ENCODE measurements at places on chromosomes 4 and X. TPM values are rescaled to one million over a fixed set of nuclear protein-coding genes. Genes with fewer than 3 reads are reported as not detected.

The FGFBP2 gene
- total RNA-seq = 1.2 TPM

The GAGE13 gene
- not detected for total RNA-seq

The POLR2B gene
- 73.0 TPM for total RNA-seq

DNA sequence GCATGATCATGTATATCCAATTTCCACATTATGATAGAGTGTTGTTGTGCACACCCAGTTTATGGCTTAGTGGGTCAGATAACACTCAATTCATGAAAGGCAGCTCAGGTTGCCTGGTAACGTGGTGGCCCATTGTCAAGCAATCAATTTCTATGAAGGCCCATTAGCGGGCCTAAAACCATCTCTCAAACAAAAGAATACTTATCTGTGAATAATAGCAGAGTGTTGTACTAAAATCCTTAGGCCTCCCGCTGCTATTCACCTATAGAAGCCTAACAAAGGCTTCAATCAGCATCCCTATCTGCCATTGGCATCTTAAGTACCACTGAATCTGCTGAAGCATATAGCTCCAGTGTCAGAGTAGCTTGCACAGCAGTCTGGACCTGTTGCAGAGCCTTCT, 849.6 kb upstream of the POU3F4 start:
- DNase-seq = no peak
- no peaks in the 10 kb centered on the region for H3K27me3 ChIP-seq
- no peaks in the 10 kb centered on the region for H3K4me1 ChIP-seq
- H3K4me3 ChIP-seq = no peak overlapping the region

- H3K36me3 ChIP-seq = no peaks in the 10 kb centered on the region
- DNase-seq = no peak
- H3K4me3 ChIP-seq = no peak overlapping the region
- H3K4me1 ChIP-seq = no peaks in the 10 kb centered on the region
Measured at GRCh38 chr4:133493776-133494175, 344.7 kb downstream of the PCDH10 start.

DNA sequence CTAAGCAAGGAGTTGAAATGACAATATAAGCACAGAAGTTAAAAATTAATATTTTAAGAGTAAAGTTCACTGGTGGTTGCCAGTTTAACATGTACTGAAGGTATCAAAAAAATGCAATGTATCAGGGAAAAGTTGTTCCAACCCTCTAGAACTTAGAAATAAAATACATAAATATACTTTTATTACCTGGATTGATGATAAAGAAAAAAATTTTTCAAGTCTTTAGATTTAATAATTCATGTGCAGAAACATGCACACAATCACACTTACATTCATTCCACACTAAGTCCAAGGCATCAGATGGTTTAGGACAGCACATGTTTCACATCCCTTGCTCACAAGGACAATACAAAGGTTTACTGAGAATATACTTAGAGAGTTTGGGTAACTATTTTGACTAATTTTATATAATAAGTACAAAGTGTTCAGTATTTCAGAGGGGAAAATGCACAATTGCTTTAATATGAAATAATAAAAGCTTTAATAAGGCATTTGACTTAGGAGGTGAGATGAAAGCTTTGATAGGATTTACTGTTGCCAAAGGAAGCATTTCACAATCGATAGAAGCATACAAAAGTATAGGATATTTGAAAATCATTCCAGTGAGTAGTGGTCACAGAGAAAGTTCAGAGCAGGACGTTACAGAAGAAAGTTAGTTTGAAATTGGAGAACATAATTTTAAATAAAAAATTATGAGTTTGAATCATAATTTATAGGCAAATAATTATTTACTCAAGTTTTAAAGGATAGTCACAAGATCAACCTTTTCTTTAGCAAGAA, 392 bp upstream of the UGT2A3 start:
- no peaks in the 10 kb centered on the region for H3K27me3 ChIP-seq
- H3K4me1 ChIP-seq = no peaks in the 10 kb centered on the region
- no peak for DNase-seq
- H3K27ac ChIP-seq = no peak overlapping the region
- no peaks in the 10 kb centered on the region for H3K36me3 ChIP-seq
